Smooth muscle cell of the brain vasculature (primary cell): ENCODE measurements at places on chromosomes 1 and 21.

GRCh38 chr1:1358433-1359271 lies at the start of gene MXRA8:
MXRA8 (minus strand) TSS chr1:1358555; CDS start chr1:1358504, 51 bp downstream.
- peak; percentile 66 for DNase-seq

DNA sequence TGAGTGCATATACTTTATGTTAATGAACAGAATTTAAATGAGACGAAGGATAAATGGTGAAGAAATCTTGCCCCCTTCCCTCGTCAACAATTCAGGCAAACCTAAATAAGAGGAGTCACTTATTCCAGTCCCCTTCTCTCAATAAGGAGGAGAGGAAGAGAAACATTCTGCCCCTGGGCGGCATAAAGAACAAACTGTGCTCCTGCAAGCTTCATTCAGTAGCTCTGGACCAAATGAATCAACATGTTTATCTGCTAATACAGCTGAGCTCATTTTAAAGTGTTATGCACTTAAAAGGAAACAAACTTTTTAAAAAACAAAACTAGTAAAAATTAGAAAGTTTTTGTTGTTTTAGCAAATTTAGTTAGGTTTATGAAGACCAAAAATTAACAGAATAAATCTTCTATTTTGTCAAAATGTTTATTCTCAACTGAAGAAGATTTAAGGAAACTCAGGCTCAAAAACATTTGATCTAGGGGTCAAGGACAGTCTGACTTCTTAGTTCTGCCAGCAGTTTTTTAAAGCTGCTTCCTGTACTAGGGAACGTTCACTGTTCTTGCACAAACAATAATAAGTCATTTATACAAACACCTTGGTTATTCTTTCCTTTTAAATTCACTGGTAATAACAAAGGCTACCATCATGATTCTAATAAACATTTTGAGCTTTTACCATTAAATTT lies 58.3 kb downstream of the AKT3 start:
- DNase-seq, result no peak

GRCh38 chr1:147486876-147487656 lies 54.2 kb upstream of the BCL9 start:
- DNase-seq, result no peak

DNA sequence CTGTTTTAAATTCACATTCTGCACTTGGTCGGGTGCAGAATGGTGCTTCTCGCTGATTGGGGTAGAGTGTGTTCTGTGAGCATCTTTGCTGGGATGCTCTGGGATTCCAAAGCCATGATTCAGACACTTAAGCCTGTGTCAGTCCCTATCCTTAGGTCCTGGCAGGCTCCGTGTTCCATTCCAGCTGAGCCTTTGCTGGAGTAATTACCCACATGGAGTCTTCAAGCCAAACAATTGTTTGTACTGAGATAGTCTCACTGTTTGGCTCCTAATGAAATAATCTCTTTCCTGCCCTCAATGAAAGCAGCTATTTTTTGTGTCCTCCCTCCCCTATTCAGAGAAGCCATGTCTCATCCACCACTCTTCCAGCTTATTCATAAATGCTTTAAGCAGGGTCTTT lies 18.7 kb downstream of the SMAP2 start:
- no peak for DNase-seq

- no peak for DNase-seq
Observed at GRCh38 chr1:229271448-229272159, 693 bp downstream of the RAB4A start.

DNA sequence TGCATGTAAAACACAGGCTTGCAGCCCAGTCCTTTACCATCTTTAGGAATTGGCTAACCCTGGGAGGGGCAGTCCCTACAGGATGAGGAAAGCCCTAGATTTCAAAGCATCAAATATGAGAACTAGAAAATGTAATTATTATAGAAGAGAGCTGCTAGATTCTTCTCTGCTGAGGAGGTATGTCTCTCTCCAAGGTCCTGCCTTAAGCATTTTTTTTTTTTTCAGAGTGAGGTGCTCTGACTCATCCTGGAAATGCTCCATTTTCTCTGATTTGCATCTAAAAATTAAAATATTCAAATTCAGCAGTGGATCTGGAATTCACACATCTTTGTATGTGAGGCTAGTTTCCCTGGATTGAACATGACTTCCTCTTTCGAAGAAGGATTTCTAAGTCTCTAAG lies 149.8 kb downstream of the ZNF648 start:
- no peak for DNase-seq

DNA sequence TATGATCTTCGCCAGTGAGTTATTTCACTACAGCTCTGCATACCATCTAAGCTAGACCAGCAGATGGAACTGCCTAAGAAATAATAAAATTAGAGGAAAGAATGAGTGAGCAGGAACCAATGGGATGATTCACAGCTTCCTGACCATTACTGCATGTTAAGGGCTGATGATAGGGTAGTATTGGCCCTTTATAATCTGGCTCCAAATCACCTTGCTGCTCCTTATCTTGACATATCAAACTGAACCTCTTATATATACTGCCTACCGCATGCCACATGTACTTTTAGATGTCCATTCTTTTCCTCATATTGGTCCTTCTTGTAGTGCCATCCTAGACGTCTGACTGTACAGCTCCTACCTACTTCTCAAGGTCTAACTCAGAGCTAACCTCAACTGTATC lies 524.4 kb downstream of the DPYD start:
- DNase-seq, result no peak

GRCh38 chr1:107692580-107693345 lies 272.2 kb downstream of the VAV3 start:
- DNase-seq, result no peak
